ENCODE measurements at places on chromosomes 2 and 18.

GRCh38 chr2:29492701-29493100, 377.5 kb downstream of the CLIP4 start:
- DNase-seq: no peak

GRCh38 chr2:5686068-5686467, 6.1 kb upstream of the SOX11 start:
- no peak for DNase-seq

- no peak for DNase-seq
These were observed 209.0 kb upstream of the PARD3B start for GRCh38 chr2:204336153-204336744.

- no peak for DNase-seq
These were observed 81.0 kb downstream of the ZNF236 start for GRCh38 chr18:76903386-76903785.

GRCh38 chr2:143148011-143148410, 18.8 kb downstream of the ARHGAP15 start:
- no peak for DNase-seq

DNA sequence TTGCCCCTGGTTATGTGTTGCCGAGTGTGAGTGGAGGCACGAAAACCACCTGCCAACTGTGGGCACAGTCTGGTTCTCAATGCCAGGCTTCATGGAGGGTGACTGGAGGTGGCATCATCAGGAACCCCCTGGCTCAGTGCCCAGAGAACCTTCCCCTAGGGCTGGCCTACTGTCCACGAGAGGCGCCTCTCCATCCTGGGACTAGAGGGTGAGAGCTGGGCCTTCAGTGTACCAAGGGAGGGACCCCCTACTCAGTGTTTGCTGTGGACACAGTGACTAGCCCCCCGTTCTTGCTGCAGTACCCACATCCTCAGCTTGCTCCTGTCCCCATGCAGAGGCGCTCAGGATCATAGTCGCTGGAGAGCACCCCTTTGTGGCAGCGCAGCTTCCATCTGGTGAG, 202.6 kb downstream of the HDAC4 start:
- no peak for DNase-seq

- DNase-seq: no peak
These were observed 50.2 kb upstream of the ANKRD44 start for GRCh38 chr2:197360744-197361156.

DNA sequence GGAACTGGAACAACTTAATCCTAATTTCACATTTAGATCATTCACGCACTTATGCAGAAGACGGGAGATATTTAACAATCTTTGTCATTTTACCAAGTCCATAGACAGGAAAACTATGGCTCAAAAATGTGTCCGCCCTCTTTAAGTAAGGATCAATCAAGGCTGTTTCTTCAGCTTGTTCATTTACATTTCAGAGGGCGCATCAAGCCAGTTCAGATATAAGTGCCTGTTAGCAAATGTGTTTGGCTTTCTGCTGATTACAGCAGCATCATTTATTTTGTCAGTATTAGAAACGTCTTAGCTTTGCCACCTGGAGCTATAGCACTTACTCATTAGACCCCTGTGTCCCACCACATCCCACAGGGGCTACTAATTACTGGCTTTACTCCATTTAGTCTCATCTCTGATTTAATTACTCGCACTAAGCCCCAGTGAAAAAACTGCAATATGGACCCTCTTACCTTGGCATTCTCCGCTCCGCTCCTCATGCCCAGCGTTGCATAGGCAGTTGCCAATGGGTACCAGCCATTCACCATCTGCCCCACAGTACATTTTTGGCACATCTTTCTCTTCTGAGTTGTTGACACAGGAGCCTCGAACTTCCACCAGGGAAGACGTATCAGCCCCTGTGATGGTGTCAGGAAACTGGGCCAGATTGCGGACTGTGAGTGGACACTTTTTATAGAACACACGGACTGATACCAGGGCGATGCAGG, 8.7 kb downstream of the EPHA4 start:
- no peak for DNase-seq

DNA sequence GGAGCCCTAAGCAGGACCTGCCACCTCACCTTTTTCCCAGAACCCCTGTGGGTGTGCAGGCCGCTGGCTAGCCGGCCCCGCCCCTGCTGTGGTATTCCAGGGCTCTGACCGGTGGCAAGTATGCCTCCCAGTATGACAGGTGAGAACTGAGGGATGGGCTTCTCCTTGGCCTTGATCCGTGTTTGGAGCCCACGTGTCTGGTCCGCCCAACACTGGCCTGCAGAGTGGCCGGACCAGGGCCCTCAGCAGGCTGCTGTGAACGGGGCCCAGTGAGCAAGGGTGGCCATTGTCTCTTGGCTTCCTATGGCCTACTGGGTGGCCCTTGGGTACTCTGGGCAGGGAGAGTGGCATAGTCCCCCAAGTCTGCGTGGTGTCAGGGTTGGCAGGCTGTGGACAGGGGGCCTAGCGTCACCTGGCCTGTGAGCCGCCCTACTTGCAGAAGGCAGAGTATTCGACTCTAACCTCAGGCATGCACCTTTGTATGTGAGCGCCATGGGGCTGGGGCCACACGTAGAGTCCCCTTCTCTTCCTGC, 1.8 kb downstream of the RNPEPL1 start:
- no peak for DNase-seq

- DNase-seq: peak; percentile 75
These were observed 46.9 kb downstream of the DNMT3A start for GRCh38 chr2:25294573-25295462.

DNA sequence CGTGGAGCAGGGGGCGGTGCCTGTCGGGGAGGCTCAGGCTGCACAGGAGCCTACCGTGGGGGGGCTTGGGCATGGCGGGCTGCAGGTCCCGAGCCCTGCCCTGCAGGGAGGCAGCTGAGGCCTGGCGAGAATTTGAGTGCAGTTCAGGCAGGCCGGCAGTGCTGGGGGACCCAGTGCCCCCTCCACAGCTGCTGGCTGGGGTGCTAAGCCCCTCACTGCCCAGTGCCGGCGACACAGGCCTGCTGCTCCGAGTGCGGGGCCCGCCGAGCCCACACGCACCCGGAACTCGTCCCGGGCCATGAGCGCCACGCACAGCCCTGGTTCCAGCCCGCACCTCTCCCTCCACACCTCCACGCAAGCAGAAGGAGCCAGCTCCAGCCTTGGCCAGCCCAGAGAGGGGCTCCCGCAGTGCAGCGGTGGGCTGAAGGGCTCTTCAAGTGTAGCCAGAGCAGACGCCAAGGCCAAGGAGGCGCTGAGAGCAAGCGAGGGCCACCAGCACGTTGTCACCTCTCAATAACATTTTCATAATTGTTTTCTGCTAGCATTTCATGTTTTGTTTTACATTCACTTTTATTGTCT, 1378.9 kb upstream of the CELF4 start:
- DNase-seq: no peak

DNA sequence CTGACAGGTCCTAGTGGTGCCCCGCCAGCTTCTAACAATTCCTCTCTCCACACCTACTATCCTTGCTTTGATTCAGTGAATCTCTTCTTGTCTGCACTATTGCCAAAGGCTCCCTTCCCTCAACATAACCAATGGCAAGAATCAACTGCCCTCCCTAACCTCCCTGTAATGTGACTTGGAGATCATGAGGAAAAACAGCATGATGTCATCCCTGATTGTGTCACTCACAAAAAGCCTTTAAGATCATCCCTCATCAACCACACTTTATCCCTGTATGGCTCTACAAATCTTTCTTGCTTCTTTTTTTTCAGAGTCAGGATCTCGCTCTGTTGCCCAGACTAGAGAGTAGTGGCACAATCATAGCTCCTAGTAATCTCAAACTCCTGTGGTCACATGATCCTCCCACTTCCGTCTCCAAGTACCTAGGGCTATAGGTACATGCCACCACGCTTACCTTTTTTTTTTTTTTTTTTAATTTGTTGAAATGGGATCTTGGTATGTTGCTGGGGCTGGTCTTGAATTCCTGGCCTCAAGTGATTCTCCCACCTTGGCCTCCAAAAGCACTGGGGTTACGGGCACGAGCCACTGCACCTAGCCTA, 19.7 kb downstream of the SAP130 start:
- DNase-seq: no peak

GRCh38 chr2:80874374-80874773, 569.8 kb upstream of the LRRTM1 start:
- DNase-seq: no peak

DNA sequence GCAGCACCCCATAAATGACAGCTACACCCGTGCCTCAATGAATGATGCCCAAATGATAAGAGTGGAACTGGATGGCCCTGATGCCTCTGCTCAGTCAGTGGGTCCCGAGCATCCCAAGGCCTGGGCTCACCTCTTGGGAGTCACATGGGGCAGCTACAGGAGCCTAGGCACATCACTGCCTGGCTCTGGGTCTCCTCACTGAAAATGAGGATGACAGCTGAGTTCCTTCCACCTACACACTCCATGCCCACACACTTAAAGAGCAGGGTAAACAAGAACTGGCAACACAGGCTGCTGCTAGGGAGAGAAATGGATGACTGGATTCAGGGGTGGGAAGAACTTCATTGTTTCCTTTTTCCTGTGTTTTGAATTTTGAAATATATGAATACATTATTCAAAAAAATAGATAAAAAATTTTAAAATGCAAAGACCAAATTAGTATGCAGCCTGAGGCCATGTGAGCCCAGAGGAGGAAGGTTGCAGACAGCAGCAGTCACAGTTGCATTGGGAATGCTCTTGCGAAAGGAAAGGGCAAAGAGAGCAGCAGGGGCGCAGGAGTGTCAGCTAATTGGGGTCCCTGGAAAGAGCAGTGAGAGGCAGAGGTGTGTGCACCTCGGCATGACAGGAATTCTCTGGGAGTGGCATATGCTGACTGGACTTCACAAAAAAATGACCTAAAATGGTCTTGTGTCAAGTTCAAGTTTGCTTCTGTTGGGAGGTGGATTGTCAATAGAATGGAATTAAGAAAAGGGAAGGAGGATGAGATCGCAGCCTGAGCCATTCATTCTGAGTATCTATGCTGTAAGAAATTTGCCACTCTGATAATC, 327.1 kb downstream of the CELF4 start:
- DNase-seq: no peak

DNA sequence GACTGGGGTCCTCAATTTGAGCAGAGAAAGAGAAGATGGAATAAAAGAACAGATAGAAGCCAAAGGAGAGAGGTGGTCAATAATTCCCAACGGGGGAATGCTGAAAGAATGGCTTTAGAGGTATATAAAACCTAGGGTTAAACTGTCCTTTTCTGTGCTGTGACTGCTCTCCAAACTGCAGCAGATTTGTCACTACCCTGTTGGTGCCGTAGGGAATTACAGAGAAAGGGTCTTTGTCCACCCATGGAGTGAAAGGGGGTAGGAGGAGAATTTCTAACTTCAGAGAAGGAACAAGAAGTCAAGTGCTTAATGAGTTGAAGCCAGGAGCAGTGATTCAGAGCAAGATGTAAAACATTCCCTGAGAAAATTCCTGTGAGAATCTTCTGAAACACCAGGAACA, 486.5 kb downstream of the NUP35 start:
- DNase-seq: no peak

DNA sequence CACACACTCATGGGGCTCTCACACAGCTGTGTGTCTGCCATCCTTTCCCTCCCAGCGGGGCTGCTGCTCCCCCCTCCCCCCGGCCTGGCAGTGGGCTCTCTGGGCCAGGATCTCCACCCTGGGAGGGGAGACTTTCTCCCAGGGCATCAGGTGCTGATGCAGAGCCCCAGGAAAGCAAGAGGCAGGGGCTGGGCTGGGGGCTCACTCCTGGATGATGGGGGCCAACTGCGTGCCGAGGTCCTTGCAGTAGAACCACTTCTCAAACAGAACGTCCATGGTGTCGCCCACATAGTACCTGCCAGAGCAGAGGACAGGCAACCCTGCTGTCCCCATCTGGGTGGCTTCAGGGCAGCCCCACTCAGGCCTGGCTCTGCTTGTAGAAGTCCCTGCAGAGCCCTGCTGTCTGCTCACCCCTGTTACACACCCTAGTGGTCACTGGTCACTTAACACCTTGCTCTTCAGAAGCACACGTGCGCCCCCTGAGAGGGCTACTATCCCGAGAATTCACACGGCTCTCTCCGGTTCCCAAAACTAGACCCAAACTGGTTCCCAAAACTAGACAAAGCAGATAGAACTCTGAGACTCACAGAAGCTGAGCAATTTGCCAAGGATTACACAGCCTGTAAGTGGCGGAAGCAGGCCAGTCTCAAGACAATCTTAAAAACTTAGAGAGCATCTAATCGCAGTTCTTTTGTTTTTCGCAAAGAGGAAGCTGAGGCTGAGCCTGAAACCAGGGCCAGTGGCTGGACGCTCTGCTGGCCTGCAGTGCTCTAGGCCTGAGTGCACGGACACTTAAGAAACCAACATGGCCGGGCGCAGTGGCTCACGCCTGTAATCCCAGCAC, 6.6 kb upstream of the OXER1 start:
- DNase-seq: peak; percentile 59

DNA sequence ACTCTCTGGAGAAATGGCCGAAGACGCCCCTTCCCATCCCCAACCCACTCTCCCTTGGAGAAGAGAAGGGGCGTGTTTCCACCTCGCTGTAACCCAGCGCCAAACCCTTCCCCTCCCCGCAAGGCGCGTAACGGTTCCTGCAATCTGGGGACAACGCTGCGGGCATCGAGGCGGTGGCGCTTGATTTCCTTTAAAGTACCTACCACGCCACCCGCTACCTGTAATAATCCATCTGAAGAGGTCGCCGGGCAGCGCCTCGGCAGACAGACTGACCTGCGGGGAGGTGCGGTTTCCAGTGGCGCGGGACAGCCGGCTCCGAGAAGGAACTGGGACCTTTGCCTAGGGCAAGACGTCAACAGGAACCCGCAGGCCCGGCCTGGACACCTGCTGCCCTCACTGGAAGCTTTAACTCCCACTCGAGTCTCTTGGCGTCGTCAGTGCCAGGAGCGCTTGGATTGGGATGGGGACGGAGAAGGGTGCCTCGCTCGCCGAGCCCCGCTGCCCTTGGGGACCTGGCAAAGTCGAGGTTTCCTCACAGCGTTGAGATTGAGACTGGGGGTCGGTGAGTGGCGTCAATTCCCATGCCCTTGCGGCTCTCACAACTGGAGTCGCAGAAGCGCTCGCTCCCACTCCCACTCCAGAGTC, at the start of gene CYP1B1:
TSS of gene CYP1B1 (minus strand) at position 645 of the 645 bp plus-strand sequence. CDS start 763 bp downstream, outside the sequence.
- DNase-seq: no peak

Data from muscle of leg (tissue), 16 donors.